ENCODE measurements at places on chromosomes 3 and 15.

- no peak for DNase-seq
These were observed 15.1 kb downstream of the CACNA1D start for GRCh38 chr3:53509494-53509893.

DNA sequence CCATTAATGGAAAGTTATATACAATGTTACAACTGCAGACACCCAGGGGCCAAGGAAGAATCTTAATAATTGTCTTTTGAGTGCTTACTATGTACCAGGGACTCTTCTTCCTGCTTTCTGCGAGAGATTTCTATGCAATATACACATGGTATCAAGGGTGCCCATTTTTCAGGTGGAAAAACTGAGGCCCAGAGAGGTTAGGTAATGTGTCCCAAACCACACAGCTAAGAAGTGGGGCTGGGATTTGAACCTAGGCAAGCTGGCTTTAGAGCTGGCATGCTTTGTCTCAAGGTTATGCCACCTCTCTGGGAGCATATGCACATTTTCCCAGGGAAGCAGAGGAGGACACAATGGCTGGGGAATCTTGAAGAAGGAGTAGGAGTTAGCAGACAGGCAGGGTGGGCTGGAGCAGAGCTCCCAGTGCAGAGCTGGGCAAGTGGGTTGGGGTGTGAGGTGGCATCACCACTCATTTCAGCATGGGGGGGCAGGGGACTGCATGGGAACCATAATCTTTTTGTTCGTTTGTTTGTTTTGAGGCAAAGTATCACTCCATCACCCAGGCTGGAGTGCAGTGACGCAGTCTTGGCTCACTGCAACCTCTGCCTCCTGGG, 339.8 kb upstream of the LRRFIP2 start:
- no peak for DNase-seq

GRCh38 chr15:42329992-42330391, 29.3 kb upstream of the CAPN3 start:
- DNase-seq: no peak

- no peak for DNase-seq
These were observed 5.7 kb downstream of the GRM2 start for GRCh38 chr3:51712511-51712931.

- no peak for DNase-seq
These were observed 14.0 kb upstream of the LMAN1L start for GRCh38 chr15:74798388-74799254.

- no peak for DNase-seq
These were observed 419.5 kb upstream of the NAALADL2 start for GRCh38 chr3:174439331-174440252.

All from GM19239 (cell line).